ENCODE measurements at places on chromosomes 11 and 22.

- no peak for DNase-seq
Observed at GRCh38 chr11:114213622-114214021, 82.6 kb upstream of the NNMT start.

DNA sequence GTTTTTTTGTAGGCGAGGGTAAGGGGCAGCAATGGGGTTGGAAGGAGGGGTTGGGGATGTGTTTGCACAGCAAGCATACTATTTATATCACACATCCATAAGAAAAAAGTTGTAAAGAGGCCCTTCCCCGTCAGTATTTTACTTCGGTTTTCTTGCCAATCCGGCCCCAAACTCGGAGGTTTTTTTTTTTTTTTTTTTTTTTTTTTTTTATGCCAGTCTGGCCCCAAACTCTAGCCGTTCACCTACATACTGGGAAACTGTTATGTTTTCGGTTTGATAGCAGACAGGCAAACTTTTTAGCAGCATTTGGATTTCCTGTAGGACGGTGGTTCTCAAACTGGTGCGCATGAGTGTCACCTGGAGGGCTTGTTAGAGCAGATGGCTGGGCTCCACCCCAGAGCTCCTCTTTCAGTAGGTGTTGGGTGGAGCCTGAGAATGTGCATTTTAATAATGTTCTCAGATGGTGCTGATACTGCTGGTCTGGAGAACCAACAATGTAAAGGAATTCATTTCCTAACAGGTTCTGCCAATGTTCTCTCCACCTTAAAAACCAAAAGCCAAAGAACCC, 76.5 kb upstream of the ZBED5 start:
- peak; percentile 7 for DNase-seq

GRCh38 chr11:59216641-59217564, 4.2 kb upstream of the MPEG1 start:
- DNase-seq: no peak

DNA sequence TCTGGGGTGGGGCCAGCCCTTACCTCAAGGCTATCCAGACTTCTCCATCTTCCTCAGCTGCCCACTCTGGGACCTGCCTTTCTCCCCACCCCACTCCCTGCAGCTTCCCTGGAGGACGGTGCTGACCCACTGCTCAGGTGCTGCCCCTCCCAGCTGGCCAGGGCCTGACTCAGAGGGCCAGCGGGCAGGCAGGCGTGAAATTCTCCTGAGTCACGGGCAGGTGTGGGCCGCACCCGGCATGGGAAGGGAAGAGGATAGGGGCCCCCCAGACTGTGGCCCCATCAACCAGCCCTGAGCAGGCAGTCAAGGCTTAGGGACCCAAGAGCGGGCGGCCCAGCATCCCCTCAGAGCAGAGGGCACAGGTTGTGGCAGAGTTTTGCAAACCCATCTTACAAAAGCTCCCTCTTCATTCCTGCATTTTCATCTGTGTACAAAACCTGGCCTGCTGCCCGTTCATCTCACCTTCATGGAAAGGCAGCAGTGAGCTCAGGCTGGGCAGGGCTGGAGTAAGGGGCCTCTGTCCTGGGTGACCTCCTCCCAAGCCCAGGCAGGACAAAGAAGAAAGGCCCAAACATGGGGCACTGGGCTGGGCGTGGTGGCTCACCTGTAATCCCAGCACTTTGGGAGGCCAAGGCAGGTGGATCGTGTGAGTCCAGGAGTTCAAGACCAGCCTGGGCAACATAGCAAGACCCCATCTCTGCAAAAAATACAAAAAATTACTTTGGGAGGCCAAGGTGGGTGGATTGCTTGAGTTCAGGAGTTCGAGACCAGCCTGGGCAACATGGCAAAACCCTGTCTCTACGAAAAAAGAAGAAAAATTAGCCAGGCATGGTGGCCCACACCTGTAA, 6.1 kb downstream of the RHOD start:
- no peak for DNase-seq

- no peak for DNase-seq
Observed at GRCh38 chr11:7530013-7530640, 16.3 kb downstream of the PPFIBP2 start.

GRCh38 chr11:35567737-35568465, 42.5 kb upstream of the PAMR1 start:
- DNase-seq: no peak

- DNase-seq: no peak
Observed at GRCh38 chr22:26033071-26033470, 136.2 kb upstream of the SEZ6L start.

GRCh38 chr11:10307400-10308200, 2.7 kb downstream of the ADM start:
- peak; percentile 74 for DNase-seq

DNA sequence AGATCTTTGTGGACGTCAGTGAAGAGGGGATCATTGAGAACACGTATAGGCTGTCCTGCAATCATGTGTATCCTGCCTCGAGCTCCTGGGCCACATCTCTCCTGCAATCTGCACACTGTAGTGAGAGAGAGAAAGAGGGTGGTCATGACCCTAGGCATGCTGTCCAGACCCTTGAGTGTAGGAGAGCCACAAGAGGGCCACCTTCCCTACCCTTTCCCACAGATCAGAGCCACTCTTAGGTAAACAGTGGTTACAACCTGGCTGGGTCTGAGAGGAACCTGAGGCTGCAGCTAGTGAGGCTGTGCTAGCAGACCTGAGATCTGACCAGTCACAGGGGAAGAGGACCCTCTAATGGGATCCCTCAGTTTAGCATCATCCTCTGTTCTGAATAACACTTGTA, 3.9 kb upstream of the IL18BP start:
- no peak for DNase-seq

DNA sequence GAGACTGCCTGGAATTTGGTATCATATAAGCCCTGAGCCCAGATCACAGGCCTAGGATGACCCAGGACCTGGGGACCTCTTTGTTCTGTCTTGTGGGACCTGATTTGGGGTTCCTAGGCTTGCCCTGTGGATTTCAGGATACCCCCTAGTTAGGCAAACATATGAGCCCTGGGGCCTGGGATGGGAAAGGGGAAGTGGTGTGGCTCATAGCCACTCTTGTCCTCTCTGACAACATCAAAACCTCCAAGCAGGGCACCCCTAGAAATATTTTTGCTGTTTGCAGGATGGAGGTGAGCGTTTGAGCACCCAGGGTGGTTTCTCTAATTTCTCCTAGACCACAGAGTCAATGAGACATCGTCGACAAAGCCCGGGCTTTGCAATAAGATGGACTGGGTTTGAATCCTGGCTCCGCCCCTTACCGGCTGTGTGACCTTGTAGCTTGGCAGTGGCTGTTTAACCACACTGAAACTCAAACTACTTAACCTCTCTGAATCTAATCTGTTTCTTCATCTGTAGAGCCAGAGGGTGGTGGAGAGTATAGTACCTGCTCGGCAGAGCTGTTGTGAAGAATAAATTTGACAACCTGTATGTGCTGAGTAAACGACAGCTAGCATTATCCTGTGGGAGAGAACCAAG, 5.3 kb upstream of the LRRC10B start:
- DNase-seq: no peak

- peak; percentile 47 for DNase-seq
Observed at GRCh38 chr11:64868904-64869570, 9.4 kb downstream of the EHD1 start.

DNA sequence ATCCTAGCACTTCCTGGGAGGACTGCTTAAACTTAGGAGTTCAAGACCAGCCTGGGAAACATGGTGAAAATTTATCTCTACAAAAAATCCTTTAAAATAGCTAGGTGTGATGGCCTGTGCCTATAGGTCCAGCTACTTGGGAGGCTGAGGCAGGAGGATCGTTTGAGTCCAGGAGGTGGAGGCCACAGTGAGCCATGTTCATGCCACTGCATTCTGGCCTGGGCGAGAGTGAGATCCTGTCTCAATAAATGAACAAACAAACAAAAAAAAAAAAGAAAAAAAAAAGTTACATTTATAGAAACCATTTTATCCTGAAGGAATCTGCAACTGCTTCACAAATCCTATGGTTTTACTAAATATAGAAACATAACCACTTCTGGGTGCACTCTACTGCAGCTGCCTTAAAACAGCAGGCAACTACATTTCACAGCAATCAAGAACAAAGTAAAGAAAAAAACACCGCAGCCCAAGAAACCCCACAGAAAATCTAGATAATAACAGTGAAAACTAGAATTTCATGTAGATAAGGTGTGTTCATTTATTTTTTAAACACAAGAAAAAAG, 75.9 kb upstream of the GAB2 start:
- DNase-seq: no peak

Measured in effector CD4-positive, alpha-beta T cell (primary cell).